ENCODE measurements at places on chromosomes 5 and 9.

DNA sequence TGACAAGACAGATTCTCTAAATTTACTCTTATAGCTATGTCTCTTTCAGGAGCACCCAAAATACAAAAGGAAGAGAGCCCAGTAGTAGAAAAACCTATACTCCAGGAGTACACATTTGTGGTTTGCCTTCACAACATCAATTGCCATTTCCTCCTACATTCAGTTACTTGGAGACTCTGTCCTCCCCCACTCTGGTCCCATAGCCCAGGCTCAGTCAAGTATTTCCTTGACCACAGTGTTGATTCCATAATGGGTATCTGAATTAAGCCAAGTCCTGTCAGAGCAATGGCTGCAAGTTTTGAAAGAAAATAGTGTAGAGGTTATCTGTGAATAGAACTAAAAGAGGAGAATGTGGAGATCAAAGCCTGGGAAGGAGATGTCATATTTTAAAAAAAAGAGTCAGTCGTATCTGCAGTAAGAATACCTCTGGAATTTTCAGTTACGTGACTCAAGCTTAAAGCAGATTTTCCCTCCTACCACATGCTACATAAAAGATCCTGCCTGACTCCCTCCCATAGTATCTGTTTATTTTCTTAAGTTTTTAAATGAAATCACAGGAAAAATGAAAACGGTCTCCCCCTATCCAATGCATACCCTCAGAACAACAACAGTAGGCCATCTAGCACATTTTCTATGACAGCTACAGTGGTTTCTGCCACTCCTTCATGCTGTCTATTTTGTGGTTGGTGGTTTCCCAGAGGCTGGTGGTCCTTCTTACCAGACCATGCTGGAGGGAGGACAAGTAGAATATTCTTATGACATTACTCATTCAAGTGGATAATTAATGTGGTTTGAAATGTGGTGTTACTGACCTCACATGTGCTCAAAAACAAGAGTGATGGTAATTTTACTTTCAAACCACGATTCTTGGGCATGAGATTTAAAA is 249.7 kb upstream of the TMEM161B start:
- no peak for DNase-seq

GRCh38 chr5:61790678-61791077 is 458.6 kb downstream of the ZSWIM6 start:
- DNase-seq = no peak

DNA sequence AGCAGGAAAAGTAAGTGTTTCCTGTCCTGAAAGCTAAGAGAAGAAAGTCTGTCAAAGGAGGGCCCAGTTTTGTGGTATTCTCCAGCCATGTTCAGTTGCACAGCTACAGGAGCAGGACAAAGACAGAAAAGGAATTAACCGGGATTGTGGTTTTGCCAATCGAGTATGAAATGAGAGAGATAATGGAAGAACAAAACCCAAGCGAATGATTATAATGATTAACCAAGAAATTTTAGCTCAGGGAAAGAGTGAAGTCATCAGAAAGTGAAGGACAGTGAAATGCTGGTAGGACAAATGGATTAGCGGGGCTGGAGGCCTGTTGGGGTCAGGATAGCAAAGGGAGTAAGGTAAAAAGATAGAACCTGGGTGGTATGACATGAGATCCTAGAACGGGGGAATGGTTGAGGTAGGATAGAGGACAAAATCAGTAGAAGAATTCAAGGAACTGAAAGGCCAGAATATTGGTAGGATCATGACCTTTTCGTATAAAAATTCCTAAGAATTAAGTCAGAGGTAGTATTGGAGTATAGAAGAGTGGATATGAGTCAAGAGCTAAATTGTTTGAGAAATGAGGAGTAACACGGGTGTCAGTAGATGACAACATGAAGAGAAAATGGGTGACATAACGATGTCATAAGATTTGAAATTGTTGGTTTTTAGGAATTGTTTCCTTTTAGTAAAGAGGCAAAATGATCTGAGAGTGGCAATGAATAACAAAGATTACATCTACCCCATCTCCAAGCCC is 52.8 kb downstream of the DIAPH1 start:
- no peak for DNase-seq

GRCh38 chr5:178249191-178249989 is 16.8 kb upstream of the PHYKPL start:
- DNase-seq = peak; percentile 5

GRCh38 chr9:122158202-122158601 is 1.4 kb downstream of the NDUFA8 start:
- no peak for DNase-seq

DNA sequence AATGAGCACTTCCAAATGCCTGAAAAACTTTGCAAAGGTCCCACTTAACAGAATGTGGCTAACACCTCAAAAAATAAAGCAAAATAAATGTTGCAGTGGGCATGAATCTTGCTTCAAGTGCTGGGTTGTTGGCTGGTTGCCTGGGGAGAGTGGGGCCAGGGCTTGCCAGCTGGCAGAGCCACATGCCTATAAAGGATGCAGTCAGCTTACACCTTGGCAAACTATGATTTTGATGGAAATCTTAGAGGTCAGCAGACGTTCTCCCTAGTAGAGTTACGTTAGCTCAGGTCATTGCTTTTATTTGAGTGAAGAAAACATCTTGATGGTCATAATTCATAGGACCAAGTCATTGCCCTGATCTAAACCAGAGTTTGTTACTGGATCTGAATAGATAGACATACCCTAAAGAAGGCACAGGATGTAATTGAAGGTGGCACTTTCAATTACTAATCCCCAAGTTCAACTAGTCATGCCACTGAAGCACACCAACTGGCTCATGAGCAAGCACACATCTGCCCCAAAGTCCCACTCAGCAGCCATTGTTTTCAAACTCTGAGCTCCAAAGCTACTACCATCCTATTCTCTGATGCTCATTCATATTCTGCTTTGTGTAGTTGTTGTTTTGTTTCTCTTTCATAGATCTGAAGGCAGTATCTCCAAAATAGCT is 51.2 kb upstream of the ZSWIM6 start:
- peak; percentile 92 for DNase-seq

DNA sequence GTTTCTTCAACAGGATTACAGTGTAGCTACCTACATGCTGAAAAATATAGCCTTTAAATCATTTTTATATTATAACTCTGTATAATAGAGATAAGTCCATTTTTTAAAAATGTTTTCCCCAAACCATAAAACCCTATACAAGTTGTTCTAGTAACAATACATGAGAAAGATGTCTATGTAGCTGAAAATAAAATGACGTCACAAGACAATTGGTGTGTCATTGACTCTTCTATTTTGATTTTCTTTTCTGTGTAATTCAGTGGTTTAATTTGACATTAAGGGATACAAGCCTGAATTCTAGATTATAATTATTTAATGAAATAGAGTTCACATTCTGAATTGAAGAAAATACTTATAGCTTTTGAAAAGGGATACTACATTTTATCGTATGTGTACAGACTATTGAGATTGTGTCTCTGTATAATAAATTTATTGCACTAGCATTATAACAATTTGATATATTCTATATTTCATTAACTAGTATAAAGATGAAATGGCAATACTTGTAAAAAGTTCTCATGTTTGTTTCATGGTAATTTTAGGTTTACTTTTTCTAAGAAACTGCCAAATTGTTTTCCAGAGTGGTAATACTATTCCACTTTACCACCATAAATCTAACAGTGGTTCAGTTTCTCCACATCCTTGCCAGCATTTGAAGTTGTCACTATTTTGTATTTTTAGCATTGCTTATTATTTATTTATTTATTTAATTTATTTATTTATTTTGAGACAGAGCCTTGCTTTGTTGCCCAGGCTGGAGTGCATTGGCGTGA is 18.7 kb downstream of the ANXA1 start:
- DNase-seq = no peak

GRCh38 chr5:20536813-20537212 is 548.8 kb upstream of the CDH18 start:
- DNase-seq = no peak

DNA sequence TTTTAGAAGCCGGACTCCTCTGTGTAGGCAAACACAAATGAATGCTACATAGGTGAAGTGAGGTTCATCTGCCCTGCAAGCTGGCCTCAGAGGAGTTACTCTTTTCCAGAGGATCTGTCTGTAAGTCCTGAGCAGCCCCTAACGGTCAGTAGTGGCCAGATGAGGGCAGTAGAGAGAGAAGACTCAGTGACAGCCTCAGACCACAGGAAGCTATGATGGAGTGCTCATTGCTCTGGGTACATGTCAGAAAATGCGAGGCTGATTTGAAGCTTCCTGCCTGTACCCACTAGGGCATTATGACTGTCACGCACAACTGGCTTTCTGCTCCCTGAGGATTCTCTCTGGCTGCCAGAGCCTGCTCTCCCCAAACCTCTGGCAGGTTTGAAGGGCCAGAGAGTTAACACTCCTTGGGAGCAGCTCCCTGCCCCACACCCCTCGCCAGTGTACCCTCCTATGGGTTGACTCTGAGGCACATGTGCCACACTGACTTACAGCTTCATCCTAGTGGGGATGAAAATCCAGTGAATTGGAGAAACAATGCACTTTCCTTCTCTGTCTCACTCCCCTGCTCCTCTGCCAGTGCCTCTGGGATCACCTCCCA is 141.5 kb downstream of the GABRG2 start:
- peak; percentile 23 for DNase-seq

GRCh38 chr5:60382716-60383115 is 317.2 kb downstream of the DEPDC1B start:
- peak; percentile 16 for DNase-seq

DNA sequence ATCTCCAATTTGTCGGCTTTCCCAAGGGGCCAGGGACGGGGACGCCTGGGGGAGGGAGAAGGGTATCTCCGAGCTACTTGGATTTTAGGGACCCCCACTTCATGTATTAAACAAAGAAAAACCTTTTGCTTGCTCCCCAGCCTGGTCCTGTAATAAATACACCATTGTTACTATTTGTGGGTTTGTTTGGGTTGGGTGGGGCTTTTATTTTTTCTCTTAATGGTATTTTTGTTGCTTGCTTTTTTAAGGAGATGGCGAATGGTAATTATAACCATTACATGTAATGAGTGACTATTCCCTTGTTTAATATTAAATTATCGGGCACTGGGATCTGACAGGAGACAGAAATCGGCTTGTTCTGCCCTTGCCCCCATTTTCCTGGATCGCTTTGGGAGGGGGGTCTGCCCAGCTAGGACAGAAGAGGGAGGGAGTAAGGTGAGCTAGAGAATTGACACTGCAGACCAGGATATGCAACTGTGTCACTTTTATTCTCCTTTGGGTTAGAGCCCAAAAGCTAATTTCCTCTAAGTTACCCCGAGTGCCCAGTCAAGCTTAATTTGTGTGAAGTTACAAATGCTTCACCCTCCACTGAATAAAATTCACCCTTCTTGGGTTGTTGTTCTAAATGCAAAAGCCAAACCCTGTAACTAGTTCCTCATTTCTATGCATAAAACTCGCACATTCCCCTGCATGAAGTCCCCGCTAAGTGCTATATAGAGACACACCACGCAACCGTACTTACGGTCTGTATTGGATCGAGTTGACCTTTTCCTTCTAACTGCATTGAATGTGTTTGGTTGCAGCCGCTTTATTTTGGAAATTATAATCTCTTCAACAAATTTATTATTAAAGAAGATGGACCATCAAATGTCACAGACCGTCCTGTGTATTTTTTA is 1.6 kb upstream of the ZNF608 start:
- peak; percentile 75 for DNase-seq

DNA sequence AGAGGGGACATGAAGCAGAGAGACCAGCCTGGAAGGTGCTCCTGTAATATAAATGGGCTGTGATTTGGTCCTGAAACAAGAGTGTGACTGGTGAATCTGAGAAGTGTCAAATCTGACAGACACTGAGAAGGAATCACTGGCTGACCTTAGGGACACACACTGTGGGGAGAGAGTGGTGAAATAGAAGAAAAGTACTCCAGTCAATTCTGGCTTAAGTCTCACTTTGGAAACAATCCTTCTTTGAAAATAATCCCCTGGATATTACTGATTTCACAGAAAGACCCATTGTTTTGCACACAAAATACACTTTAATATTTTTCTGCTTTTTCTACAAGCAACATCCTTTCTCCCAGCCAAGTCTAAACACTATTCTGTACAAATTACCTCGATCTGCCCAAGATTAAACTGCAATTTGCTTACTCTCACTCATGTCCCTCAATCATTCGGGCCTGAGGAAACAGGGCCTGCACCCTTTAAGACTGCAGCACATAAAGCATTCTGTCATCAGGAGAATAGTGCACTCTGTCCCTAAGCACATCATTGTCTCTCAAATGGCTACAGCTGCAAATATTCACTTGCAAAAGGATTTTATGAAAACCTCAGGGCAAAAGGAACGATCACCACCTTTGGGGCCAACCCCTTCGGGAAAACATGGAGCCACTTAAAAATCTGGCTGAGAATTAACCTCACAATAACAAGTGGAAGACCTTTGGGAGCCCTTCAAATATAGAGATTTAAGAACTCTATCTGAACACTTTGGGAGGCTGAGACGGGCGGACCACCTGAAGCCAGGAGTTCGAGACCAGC is 68.6 kb downstream of the MAPKAP1 start:
- DNase-seq = no peak

DNA sequence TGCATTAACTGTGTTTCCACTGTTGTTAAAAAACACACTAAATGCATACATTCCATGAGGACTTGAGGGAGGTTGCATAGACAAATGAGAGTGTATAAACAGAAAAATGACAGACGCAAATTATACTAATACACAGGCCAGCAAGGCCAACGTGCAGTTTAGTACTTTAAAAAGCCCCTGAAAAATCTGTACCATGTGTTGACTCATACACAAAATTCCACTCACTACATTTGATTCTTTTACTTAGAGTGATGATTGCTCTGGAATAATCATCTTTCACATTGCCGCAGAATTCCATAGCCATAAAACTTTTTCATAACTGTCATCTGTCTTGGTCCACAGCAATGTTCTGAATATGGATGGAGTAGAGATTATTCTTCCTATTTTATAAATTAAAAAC is 215.7 kb downstream of the FAM114A2 start:
- no peak for DNase-seq

DNA sequence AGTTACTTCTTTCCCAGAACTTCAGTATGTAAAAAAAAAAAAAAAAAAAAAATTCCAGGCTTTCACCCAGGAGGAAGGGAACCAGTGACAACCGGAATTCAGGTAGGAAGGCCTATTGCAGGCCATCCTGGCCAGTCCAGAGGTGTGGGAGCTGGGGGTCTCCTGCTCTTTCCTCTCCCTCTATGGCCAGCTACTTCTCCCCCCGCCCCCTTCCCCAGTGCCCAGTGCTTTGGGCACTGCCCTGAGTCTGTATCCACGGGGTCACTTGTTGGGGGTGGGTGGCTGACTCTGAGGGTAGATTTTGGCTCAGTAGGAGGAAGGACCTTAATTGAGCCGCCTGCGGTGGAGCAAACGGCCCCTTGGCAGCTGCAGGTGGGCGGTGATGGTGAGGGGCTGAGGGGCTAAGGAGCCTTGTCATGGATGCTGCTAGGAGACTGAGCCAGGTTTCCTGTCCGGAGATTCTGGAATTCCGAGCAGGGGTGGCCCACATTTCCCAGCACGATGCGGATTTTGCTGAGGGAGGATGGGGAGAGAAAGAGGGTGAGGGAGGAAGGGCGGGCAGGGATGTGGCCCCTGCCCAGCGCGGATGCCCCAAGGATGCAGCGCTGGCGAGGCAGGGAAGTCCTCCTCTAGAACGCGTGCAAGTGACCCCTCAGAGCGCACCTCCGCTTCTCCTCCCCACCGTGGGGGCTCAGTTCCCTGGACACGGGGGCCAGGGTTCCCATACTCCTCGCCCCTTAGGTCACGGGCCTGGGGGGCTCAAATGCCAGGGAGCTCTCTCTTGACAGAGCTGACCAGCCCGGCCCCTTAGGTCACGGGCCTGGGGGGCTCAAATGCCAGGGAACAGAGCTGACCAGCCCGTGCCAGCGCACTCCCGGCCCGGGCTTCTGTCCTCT is 1.2 kb upstream of the PHF2 start:
- no peak for DNase-seq

GRCh38 chr9:137506274-137506673 is 43.9 kb downstream of the PNPLA7 start:
- DNase-seq = peak; percentile 8

GRCh38 chr5:20331826-20332225 is 343.8 kb upstream of the CDH18 start:
- no peak for DNase-seq

All from NCI-H1694 treated with DMSO at 0.1 percent for 48 hours (cell line).